ENCODE measurements at places on chromosomes 6 and 20.

DNA sequence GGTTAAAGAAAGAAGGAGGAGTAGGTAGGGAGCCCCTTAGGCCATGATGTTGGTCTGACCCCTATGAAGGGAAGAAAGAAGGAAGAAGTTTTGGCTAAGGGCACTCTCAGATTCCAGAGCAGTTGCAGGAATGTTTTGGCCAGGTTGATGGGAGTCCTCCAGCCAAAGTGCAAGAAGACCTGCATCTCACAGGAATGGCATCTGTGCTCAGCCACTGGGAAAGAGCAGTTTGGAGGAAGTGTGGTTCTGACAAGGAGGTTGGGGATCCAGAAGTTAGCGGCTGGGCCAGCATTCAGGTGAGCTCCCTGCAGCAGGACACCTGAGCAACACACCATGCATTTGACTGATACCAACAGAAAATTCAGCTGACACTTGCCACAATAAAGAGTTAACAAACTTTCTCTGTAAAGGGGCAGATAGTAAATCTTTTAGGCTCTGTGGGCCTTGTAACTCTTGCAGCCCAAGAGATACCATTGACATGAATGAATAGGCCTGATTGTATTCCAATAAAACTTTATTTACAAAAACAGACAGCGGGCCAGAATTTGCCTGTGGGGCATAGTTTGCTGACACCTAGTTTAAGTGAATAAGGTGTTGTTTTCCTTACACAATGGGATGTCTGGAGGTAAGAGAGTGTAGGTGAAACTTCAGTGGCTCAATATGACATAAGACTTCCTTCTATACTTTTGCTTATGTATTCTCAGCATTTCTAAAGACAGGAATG lies 71.0 kb downstream of the EDN1 start:
- DNase-seq, result no peak

DNA sequence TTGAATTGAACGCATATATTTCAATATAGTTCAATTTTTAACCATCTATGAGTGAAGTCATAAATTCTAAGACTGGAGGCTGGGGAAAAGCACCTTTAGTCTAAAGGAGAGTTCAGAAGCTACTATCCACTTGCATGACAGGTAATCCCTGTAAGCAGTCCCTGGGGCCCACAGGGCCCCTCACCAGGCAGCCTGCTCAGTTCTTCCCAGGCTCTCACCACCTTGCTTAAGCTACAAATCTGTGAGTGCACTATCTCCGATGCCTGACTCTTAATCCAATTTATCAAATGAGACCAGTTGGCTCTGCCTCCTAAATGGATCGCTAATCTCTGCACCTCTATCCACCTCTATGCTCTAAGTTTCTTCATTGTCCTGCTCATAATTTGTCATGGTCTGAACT lies 413.8 kb downstream of the PTPRT start:
- DNase-seq, result no peak

DNA sequence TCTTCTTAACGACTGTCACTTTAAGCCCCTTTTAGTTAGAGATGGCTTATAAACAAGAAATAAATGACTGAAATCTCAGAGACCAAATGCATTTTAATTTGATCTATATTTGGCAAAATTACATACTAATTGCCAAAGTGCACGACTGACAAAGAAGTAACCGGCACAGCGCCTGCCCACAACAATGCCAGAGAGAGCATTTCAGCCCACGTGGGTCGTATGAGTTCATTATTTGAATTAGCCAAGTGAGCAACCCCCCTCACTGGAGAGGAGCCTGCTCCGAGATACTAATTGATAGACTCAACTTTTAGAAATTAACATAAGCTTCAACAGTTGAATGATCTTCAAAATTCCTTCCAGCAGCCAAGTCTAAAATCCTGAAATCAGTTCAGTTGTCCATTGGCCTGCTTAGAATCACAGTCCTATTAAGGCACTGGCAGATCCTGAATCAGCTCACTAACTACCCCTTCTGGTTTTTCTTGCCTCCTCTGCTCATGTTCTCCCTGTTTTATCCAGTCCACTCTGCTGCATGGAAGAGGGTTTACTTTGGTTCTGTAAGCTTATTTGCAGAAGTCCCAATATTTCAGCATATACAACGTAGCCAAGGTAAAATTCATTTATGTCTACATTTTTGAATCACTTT lies 519.1 kb upstream of the AGPAT4 start:
- no peak for DNase-seq

DNA sequence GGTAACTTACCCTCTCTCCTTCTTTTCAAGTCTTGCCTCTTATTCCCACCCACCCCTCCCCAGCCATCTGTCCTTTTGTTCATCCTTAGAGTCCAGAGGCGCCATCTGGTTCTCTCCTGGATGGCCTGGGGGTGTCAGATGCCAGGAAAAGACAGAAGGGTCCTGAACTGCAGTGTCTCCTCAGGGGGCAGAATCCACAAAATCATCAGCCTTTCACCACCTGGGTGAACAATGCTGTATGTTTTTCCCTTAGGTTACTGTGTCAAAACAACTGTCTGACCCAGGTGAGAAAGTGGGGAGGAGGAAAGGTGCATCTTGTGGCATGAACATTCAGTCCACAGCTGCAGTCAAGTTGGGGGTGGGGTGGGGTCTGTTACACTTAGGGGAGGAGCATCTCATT lies 47.9 kb upstream of the FYN start:
- no peak for DNase-seq

DNA sequence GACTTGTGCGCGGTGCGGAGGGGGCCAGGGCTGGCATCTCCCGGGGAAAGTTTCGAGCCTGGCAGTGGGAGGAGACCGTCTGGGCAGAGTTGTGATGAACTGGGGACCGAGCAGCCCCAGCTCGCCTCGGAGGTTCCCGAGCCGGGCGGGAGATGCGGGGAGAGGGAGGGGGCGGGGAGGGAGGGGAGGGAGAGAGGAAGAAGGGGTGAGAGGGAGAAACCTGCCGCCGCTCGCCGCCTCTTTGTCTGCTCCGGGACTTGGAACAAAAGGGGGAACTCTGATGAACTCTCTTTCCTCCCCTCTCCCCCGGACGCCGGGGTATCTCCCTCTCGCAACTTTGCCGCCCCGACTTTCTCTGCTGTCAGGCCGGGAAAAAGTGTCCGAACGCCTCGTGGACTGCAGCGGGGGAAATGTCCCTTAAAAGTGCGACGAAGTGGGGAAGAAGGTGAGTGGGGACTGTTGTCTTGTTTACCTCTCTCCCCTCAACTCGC lies 72.7 kb downstream of the SOX4 start:
- no peak for DNase-seq

GRCh38 chr6:70241991-70242420 lies 60.9 kb downstream of the COL9A1 start:
- no peak for DNase-seq

DNA sequence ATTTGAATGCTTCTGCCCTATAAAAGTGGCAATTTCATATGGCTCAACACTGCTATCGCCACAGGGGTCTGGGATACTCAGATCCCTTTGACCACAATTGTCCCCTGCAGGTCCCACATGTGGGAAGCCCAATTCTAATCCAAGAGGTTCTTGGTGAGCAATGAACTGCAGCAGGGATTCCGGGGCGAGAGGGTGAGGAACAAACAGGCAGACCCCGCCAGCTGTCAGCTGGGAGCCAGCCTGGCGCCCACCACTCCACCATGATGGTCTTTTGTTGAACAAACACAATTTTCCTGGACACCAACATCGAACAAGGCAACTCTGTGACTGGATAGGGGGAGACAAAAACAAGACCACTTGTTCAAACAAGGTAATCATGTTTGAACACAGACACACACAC lies 80.5 kb downstream of the TMEM242 start:
- no peak for DNase-seq

DNA sequence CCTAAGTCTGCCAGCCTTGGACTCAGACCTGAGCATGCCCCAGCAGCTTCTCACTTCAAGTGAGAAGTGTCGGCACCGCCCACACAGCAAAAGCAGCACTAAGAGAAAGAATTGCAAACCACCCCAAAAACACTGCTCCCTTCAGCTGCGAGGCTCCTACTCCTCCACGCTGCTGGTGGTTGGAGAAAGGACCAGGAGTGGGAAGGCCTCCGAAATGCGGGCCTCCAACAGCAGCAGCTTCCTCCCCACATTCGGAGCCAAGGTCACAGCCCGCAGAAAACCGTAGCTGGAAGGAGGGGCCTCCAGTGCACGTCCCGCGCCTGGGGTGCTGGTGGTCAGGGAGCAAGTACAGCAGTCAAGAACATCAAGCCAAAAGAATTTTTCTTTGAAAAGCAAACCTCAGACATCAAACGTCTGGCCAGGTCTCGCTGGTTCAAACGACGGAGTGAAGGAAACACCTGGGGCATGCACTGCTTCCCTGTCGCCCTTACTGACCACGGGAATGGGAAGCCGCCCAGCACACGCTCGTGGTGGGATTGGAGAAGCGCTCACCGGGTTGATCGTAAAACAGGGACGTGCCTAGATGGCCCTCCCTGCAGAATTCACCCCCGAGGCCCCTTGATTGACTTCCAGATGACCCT lies 185.6 kb upstream of the CST7 start:
- DNase-seq, result no peak

GRCh38 chr20:24605937-24606455 lies 136.6 kb downstream of the SYNDIG1 start:
- no peak for DNase-seq

DNA sequence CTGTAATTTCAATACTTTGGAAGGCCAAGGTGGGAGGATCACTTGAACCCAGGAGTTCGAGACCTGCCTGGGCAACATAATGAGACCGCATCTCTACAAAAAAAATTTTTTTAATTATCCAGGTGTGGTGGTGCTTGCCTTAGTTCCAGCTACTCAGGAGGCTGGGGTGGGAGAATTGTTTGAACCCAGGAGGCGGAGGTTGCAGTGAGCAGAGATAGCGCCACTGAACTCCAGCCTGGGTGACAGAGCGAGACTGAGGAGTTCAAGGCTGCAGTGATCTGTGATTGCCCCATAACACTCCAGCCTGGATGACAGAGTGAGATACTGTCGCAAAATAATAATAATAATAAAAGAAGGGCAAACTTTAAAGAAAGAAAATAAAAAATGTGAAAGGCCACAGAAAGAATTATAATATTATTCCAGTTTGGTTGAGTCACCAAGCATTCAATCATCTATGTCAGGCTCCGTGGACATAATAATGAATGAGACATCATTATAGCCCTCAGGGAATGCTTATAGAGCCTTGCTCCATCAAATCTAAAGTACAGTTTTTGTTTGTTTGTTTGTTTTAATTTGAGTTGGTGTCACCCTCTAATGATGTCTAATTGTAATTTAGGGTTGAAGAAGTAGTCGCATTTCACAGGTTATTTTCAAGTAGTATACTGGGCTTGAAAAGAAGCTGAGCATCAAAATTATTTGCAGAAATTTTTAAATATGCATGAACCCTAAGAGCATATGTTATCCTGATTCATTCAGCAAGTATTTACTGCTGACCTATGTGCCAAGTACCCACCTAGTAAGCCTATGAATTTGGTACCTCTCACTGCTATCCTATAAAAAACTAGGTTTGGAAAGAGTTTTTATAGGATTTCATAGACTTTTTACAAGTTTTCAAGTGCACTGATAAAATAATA lies 15.1 kb downstream of the GLYATL3 start:
- no peak for DNase-seq

- no peak for DNase-seq
These were observed 37.2 kb downstream of the VTA1 start for GRCh38 chr6:142184307-142184706.

- DNase-seq, result no peak
These were observed 72.1 kb downstream of the GFRAL start for GRCh38 chr6:55399351-55399750.

DNA sequence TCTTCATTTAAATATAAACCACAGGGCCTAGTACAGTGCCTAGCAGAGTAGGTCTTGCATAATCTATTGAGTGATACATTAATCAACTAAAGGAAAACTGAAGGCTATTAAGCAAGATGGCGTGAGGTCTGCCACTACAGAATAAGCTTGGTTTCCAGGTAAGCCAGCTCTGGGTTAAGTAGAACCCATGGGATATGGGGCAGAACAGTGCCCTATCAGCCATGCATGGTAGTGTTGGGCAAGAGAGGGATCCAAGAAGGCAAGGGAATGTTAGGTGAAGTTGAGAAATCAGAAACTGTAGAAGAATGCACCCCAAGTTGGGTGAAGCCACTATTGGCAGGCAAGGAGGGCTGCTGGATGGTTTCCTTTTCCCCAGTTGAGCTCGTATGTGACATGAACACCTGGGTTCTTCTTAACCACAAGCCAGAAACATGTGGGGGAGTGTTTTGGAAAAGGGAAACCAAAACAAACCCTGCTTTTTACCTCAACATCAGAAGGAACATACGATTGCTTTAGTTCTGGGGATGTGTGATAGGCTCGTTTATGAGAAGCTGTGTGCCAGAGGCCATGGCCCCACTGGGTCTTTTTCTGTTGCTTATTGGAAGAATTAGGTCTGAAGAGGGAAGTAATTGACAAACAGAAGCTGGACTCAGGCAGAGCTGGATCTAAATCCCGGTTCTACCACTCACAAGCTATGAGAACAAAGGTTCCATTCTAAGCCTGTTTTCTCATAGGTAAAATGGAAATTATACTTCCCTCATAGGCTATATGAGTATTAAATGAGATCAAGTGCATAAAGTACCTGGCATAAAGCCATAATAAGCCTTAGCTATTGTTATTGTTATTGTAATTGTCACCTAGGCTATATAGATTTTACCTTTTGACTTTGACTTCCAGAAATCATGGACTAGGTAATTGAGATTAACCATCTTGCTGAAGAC lies 33.5 kb downstream of the NEDD9 start:
- DNase-seq, result peak; percentile 56

- no peak for DNase-seq
These were observed 58.0 kb downstream of the PACRG start for GRCh38 chr6:162785632-162786242.

GRCh38 chr20:9509246-9509645 lies 5.1 kb upstream of the LAMP5 start:
- DNase-seq, result no peak

- DNase-seq, result no peak
These were observed 4.1 kb downstream of the TTLL2 start for GRCh38 chr6:167329014-167329413.

- DNase-seq, result no peak
These were observed 254.4 kb upstream of the PMEPA1 start for GRCh38 chr20:57964011-57964862.

- DNase-seq, result no peak
These were observed 29.8 kb downstream of the RHAG start for GRCh38 chr6:49606721-49607390.

DNA sequence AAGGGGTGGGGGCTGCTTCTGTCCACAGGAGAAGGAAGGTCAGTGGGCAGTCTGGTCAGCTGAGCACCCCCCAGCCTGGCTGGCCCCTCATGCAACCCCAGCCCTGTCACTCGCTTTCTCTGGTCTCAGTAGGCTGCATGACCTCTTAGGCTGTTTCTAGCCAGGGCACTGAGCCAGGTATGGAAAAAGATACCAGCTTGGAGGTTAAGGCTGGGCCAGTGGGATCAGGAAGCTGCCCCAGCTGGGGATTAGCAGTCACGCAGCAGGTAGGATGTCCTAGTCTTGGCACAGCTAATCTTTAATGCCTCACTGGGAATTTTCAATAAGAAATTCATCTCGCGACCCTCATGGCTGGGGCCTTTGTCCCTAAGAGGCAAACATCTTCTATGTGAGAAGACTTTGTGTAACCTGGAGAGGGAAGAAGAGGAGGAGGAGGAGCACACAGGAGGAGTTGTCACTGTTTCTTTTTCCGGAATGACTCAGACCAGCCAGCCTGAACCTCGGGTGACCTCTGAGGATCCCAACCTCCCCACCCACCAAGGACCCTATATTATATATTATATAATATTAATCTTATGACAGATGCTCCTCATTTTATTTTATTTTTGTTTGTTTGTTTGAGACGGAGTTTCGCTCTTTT lies 2.4 kb upstream of the BPIFA2 start:
- DNase-seq, result no peak

GRCh38 chr6:106688177-106688951 lies 59.0 kb downstream of the QRSL1 start:
- DNase-seq, result no peak
